ENCODE measurements at places on chromosomes 5 and 9.
A peak's percentile ranks its signal among the peaks of the same experiment; 100 is the strongest.

DNA sequence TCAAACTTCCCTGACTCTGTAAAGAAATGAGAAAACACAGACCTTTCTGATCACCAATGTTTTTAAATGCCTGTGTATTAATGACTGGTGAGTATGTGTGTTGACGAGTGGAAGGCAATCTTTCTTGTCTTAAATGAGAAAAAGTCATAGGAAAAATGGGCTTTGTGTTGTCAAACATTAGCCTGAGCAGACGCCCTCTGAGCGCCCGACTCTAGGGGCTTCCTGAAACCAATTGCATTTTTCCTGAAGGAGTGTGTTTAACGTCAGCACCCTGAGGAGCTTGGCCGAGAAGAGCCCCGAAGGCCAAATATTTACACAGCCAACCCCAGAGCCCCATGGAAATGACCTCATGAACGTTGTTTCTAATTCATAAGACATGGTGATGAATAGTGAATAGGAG, 154.3 kb downstream of the PHF2 start:
- DNase-seq, result no peak

GRCh38 chr5:151718153-151718552, 31.4 kb upstream of the SPARC start:
- no peak for DNase-seq

DNA sequence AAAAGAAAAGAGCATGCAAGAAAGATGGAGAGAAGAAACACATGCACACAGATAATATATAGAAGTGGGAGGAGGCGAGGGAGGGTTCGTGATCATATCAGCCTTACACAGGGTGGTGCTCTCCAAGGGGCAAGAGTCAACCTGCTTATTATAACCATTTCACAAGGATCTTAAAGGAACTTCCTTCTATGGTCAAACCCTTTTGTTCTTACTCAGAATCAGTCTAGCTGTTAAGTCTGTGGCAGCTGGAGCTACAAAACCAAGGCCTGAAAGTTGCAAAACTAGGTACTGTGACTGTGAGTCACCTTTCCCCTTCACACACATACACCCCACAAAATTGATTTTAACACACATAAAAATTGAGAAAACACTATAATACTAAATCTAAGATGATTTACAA, 18.5 kb upstream of the ERMP1 start:
- no peak for DNase-seq

- no peak for DNase-seq
These were observed 1075.1 kb upstream of the CDH18 start for GRCh38 chr5:21063146-21063545.

DNA sequence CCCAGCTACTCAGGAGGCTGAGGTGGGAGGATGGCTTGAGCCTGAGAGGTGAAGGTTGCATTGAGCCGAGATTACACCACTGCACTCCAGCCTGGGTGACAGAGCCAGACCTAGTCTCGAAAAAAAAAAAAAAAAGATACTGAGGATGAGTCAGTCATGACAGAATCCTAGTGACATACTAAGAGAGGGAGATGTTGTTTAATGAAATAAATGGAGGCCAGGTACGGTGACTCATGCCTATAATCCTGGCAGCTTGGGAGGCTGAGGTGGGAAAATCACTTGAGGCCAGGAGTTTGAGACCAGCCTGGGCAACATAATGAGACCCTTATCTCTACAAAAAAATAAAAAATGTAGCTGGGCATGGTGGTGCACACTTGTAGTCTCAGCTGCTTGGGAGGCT, 107.2 kb downstream of the ZFAND5 start:
- no peak for DNase-seq

DNA sequence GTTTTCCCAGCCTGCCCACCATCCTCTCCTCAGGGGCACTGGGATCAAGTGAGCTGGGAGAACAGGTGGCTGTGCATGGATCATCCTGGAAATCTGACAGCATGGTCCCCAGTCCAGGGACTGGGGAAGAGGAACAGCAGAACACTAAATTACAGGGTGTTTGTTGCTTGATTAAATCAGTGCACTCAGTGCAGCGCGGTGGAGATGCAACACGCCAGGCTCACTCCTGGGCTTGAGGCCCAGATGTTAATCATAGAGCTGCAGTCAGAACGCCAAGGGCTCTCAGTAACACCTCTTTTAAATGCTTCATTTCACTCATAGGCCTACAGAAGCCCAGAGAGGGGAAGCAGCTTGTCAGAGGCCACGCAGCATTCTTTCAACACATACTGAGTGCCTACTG, 14.2 kb upstream of the LARP1 start:
- DNase-seq, result no peak

- DNase-seq, result no peak
These were observed at the start of gene ARID3C for GRCh38 chr9:34628656-34629490. TSS of gene ARID3C (minus strand) at chr9:34629066. CDS start at chr9:34628014, 1,052 bp downstream.

DNA sequence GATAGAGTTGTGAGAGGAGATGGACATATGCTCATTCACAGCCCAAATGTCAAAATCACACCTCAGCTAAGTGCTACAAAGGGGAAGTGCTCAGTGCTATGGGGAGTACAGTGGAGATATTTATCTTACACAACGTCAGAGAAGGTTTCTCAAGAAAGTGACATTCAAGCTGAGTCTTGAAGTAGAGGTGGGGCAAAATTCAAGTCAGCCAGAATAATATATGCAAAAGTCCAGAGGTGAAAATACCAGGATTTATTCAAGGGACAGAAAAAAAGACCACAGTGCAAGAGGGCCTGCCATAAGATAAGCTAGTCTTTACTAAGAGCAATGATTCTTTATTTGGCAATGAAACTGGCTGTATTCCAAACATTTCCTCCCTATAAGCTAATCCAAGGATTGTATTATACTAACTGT, 327.8 kb upstream of the PIK3R1 start:
- no peak for DNase-seq

DNA sequence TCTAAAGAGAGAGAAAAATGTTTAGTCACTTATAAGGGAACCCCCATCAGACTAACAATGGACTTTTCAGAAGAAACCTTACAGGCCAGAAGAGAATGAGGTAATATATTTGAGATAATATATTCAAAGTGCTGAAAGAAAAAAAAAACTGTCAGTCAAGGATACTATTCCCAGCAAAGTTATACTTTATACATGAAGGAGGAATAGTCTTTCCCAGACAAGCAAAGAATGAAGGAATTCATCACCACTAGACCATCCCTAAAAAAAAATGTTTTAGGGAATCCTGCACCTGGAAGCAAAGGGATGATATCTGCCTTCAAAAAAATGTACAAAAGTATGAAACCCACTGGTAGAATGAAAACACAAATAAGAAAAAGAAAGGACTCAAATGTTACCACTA, 37.5 kb upstream of the SH3TC2 start:
- no peak for DNase-seq

DNA sequence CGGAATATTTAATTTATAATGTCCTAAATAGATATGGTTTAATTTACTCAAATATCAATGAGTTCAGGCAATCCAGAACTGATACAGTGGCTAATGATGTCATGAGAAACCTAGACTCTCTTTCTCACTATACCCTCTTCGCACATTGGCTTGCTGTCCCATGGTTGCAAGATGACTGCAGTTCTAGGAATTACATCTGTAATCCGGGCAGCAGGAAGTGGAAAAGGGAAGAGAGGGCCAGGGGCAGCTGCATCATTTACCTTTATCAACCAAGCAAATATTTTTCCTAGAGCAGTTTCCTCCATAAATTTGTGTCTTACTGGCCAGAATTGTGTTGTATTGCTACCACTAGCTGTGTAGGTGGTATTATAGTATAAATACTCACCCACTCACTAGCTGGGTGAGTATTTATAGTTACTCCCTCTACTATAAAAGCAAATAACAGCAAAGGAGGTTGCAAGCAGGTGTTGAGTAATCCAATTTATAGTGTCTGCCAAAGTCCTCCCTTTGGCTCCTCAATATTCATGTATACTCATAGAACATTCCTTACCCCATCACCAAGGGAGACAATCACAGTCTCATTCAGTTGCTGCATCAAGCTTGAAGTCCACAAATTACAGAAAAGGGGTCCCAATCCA, 168.8 kb downstream of the DROSHA start:
- no peak for DNase-seq

- no peak for DNase-seq
These were observed 7.5 kb upstream of the PLCXD3 start for GRCh38 chr5:41517909-41518308.

- DNase-seq, result no peak
These were observed 2.3 kb upstream of the CPLX2 start for GRCh38 chr5:175868996-175869638.

- no peak for DNase-seq
These were observed 168.0 kb downstream of the AP3B1 start for GRCh38 chr5:78126536-78126935.

- peak; percentile 53 for DNase-seq
These were observed 1.1 kb upstream of the STK10 start for GRCh38 chr5:172188893-172189692.

DNA sequence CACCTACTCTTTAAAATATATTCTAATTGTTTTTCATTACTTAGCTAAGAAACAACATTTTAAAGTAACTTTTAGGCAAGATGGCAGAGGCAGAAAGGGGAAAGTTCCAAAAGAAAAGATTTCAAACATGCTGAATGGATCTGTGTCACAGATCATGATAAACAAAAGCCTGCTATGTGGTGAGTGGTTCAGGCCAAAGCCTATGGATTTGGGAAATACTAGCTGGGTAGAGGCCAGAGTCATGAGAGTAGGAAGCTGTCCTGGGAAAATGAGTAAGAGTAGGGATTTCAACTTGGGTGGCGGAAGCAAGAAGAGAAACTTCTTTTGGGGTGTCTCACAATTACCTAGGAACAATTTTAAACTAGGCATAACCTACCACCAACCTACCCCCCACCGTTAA, 68.7 kb upstream of the GRHPR start:
- DNase-seq, result no peak

DNA sequence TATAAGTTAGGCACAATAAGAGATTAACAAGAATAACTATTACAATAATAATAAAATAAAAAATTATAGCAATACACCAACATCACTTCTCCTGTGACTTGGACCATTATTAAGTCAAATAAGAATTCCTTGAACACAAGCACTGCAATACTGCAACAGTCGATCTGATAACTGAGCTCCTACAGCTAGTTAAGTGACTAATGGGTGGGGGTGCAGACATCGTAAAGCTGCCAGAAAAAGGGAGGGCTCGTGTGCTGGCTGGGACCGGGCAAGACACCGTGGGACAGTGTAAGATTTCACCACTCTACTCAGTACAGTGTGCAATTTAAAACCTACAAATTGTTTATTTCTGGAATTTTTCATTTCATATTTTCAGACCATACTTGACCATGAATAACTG, 78.8 kb downstream of the SNX24 start:
- no peak for DNase-seq

DNA sequence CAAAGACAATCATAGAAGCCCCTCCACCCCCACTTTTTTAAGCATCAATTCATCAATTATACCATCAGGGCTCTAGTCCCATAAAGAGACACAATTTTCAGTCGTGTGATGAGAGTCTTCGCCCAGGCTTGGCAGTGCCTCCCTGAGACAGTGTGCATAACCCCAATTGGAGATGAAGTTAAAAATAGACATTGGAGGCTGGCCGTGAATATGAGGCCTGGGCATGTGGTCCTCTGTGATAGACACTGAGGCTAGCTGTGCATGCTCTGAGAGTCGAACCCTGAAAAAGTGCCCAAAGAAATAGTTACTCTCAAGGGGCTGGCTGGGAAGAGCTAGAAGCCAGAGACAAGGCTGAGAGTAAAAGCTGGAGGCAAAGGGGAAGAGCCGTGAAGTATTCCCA, 248.6 kb upstream of the NR4A3 start:
- no peak for DNase-seq

DNA sequence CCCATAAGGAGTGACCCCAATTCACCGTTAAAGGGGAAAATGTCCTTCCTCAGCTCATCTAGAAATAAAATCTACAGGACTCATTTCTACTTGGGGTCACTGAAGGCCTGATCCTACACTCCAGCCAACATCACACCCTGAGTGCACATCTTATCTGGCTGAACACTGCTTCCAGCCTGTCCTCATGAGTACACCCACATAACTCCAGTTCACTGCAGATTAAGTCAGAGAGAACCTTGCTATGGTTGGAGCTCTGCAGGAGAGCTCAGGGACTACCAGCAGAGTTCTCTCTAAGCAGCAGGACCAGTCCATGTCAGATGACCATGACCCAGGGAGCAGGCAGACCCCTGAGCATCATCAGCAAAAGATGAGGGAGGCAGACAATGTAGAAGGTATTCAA, 126.9 kb upstream of the MAP3K1 start:
- no peak for DNase-seq

DNA sequence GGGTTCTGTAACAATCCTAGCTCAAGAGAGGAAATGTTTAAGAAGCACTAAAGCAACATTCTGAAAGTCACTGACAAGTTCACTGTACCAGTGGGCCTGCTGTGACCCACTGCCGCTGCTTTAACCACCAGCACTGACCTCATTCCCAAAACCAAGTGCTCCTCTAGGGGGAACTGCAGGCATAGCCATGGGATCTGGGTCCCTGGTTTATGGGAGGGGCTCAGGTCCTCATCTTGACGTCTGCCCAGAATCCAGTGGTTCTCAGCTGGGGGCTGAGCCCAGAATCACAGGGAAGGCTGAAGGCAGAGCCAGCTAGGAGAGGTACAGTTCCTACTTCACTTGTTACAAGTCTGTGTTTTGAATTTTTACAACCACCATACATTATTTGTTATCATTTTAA, 36.1 kb upstream of the SLC2A8 start:
- no peak for DNase-seq

DNA sequence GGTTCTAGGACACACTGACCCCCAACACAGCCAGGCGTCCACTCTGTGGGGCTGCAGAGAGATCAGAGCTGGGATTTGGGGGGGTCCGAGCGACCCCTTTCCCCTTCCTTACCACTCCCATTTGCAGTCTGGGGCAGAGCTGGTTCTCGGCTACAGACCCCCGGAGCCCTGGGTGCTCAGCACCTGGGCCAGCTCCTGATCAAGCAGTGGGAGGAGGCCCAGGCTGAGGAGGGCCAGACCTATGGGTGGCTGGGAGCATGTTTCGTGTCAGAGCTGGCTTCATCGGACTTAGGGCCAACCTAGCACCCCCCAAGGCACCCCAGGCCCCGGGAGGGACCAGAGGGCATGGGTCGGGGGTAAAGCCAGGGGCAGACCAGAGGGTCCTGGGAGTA, 7.6 kb downstream of the GRIN1 start:
- no peak for DNase-seq

GRCh38 chr5:163534492-163535094, 29.2 kb downstream of the MAT2B start:
- no peak for DNase-seq

DNA sequence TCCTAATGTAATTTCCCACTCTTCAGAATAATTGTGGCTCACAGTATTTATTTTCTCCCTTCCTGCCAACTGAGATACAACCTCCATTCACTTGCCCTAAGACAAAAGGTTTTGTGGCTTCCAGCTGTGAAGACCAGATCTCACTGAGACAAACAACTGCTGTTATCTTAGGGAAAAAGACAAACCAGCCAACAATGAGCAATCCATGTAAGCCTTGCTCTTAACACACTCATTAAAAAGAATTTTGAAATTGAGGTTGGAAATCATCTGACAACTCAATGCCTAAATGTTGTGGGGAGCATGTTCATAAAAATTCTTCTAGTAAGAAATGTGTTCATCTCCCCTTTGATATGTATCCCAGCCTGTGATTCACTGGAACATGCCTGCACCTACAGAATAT, 132.9 kb downstream of the ADAMTSL1 start:
- no peak for DNase-seq

- DNase-seq, result no peak
These were observed 16.3 kb upstream of the SLC12A7 start for GRCh38 chr5:1127959-1128785.

GRCh38 chr9:88991066-88992034, at the start of gene S1PR3:
TSS of gene S1PR3 (plus strand) at chr9:88991468. CDS start at chr9:89001201, 9,733 bp downstream.
- peak; percentile 83 for DNase-seq

GRCh38 chr5:126801992-126802294, 25.0 kb downstream of the LMNB1 start:
- no peak for DNase-seq
